ENCODE measurements at places on chromosomes 12 and 14.

- no peak for DNase-seq
Observed at GRCh38 chr14:59267046-59267445, 78.6 kb downstream of the DAAM1 start.

GRCh38 chr12:69595689-69596088 lies 10.4 kb downstream of the CCT2 start:
- DNase-seq: no peak

- DNase-seq: no peak
Observed at GRCh38 chr14:96309896-96310330, 53.2 kb downstream of the ATG2B start.

- no peak for DNase-seq
Observed at GRCh38 chr14:40911141-40911540, 695.5 kb upstream of the LRFN5 start.

DNA sequence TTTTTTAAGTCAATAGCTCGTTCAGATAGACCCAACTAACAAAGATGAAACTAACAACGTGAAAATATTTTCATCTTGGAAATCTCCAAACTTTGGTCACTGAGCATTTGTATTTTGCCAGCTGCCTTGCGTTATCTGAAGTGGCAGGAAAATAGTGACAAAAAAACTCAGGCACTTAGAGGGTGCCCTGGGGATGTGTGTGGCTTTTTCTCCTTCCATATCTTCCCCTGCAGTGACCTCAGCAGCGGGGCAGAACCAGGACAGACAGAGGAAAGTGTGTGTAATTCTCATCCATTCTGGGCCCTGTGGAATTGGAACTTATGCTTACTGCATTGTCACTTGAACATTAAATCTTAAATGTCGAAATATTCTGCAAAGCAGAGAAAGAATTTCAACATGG lies 152.0 kb downstream of the BCAT1 start:
- DNase-seq: no peak

GRCh38 chr14:81555051-81555450 lies 21.4 kb upstream of the SEL1L start:
- DNase-seq: no peak

DNA sequence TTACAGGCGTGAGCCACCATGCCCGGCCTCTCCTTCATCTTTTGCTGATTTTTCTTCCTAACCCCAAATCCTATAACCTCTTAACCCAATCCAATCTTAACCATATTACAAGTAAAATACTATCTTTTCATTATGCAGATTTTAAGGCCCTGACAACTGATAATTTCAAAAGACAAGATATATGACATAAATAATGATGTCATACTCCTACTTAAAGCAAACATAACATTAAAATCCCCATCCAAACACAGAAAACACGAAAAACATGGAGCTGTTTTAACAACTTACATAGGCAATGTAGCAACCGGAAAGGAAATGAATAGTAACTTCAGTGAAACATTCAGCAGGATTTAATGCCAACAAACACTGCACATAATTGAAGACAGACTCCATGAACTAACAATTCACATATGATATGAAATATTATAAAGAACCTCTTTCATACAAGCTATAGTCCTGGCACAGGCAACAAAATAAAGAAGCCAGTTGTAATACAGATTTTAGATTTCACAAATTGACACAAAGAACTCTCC lies 21.5 kb downstream of the USP44 start:
- no peak for DNase-seq

GRCh38 chr12:45907955-45908354 lies 82.4 kb downstream of the SCAF11 start:
- DNase-seq: no peak

DNA sequence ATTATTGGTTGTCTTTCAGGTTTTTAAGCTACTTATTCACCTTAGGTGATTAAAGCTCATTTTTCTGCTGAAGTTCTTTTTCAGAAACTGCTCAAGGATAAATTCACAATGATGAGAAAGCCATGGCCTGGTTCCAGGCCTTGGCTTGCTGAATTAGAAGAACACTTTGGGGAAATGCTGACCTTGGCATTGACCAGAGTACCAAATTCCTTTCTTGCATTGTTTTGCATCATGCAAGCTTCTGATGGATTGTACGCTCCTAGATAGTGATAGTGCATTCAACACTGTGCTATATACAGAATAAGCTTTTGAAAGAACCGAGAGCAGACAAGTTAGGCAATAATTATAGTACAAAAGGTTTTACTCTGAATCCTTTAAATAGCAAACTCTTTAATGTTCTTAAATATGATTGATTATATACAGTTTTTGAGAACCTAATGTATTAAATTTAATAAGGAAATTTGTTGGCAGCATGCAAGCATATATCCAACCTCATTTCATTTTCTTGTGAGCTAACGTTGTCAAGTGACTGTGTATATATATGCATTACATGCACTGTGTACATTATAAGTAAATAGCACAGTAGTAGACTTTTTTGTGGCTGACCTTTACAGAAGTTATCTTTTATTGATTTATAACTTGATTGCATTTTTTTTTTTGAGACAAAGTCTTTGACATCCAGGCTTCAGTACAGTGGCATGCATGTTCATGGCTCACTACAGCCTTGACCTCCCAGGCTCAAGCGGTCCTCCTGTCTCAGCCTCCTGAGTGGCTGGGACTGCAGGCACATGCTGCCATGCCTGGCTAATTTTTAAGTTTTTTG lies 99.2 kb downstream of the DIP2B start:
- no peak for DNase-seq

DNA sequence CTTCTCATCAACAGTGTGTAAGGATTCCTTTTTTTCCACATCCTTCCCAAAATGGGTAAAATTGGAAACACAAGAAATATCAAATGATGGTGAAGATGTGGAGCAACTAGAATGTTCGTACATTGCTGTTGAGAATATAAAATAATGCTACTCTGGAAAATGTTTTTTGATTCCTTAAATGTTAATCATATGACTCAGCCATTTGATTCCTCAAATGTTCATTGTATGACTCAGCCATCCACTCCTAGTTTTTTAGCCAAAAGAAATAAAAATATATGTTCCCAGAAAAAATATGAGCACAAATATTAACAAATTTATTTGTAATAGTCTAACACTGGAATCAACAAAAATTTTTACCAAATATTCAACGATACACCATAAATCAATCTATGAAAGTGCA lies 1108.6 kb downstream of the LRFN5 start:
- peak; percentile 69 for DNase-seq

- DNase-seq: peak; percentile 99
Observed at GRCh38 chr12:25929142-25929541, 29.3 kb upstream of the RASSF8 start.

GRCh38 chr14:53613404-53614253 lies 343.0 kb downstream of the BMP4 start:
- peak; percentile 92 for DNase-seq

GRCh38 chr14:76121089-76121748 lies 30.5 kb upstream of the GPATCH2L start:
- DNase-seq: no peak

- peak; percentile 66 for DNase-seq
Observed at GRCh38 chr12:104863296-104863948, 94.7 kb downstream of the SLC41A2 start.

- no peak for DNase-seq
Observed at GRCh38 chr12:85367936-85368335, 87.9 kb downstream of the ALX1 start.

- DNase-seq: no peak
Observed at GRCh38 chr12:28066879-28067278, 94.3 kb upstream of the PTHLH start.

DNA sequence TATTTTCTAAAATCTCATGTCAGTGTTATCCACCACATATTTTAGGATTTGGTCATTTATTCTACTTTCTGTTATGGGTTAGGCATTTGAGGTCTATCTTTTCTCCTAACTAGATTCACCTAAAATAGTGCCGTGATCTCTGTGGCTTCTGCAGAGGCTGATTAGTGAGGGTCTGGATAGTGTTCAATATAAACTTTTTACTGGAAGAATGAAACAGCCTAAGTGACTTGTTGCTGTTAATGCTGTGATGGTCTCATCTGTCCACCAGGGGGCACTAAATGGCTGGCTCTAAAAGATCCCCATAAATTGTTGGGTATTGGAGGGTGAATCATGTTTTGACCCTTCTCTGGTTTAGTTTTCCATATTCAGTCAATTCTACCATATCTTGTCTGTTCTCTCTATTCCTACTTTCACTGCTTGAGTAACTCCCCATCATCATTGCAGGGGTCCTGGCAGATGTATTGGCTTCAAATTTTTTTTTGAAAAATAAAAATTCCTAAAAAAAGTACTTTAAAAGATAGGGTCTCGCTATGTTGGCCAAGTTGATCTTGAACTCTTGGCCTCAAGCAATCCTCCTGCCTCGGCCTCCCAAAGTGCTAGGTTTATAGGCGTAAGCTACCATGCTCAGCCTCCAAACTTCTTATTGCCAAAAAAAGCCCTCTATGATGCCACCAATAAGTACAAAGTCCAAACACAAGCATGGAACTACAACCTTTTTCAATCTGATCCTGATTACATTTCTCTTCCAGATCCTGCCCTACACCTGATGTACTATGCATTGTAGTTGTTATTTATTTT lies 6.9 kb downstream of the PABPN1 start:
- peak; percentile 79 for DNase-seq

DNA sequence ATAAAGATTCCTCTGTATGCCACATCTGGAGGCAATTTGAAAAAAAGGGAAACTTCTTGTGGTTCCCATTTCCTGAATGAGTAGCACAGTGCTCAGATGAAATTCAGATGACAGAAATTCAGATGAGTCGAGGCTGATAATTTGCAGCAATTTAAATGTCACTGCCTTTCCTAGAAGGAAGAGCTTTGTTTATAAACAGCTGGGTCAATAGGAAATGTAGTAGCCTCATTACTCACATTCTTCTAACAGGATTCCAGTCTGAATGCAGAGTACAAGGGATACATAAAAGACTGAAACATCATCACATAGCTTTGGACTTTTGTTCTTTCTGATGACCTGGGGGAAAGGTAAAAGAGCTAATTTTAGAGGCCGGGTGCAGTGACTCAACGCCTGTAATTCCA lies 11.3 kb upstream of the DACT1 start:
- peak; percentile 43 for DNase-seq

- DNase-seq: no peak
Observed at GRCh38 chr12:113997365-113997764, 31.2 kb upstream of the RBM19 start.

DNA sequence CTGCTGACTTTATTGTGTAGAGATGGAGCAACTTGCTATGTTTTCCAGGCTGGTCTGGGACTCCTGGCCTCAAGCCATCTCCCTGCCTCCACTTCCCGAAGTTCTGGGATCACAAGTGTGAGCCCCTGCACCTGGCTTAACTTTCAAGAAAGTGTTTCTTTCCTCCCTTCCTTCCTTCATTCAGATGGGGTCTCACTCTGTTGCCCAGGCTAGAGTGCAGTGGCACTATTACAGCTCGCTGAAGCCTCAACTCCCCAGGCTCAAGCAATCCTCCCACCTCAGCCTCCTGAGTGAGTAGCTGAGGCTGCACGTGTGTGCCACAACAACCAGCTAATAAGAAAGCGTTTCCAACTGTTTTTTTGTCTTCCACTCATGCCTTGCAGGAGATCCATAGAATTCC lies 185.6 kb upstream of the AMIGO2 start:
- DNase-seq: no peak

GRCh38 chr14:100092832-100093231 lies 27.6 kb downstream of the EVL start:
- peak; percentile 62 for DNase-seq

DNA sequence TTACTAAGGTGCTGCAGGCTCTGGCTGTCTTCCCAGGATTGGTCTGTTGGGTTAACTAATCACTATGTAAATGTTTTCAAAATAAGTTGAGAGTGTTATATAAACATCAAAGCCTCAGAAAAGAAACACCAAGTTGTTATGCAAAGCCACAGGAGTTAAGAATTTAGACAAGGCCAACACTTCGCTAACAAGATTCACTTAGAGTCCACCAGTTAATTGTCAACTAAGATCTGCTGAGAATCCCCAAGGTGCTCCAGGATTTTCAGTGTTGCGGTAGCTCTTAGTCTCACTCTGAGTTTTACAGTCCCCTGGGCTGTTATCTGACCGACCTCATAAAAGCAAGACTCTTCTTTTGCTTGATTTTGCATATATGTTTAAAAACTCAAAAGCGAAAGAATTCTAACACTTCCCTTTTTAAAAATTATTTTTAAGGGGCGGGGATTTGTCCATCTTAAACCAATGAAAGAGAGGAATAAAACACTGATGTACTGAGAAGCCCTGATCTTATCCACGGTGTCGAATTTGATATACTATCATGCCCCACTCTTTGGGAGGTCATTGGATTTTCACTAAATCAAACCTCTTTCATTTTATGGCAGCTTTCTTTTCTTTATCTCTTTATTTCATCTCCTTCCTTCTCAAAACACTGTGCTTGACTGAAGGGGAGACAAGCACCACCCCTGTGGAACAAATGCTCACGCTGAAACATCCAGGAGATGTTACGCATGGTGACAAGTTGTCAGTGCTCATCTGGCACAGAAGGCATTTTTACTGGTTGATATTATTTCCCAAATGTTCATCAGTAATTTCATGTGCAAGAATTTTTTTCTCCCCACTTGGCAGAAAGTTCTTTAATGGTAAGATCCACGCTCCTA lies 7.0 kb downstream of the NIN start:
- DNase-seq: no peak

DNA sequence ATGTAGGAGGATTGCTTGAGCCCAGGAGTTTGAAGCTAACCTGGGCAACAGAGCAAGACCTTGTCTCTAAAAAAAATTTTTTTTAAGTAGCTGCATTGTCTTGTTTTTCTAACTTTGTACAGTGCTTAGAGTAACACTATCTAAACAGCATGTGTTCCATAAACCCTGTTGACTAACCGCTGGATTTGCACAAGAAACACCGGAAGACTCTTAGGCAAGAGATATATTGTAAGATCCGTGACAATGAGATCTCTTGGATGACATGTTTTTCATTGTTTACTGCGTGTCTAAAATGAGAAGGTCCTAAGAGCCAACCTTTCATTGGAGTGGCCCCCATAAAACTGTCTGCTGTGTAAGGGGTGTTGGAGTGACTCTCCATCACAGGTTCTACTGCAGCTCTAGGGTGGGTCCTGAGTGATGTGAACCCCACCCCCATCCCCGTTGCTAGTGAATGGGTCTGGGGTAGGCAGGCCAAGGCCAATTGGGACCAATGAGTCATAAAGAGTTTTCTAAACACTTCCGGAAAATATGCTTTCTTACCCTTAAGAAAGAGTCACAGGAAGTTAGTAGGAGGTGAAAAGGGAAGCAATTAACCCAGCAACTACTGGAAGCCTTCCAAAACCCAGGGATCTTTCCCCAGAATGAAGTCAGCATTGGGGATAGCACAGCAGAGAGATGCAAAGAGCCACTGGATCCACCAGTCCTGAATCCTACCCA lies 24.3 kb upstream of the PCNX1 start:
- DNase-seq: peak; percentile 58

DNA sequence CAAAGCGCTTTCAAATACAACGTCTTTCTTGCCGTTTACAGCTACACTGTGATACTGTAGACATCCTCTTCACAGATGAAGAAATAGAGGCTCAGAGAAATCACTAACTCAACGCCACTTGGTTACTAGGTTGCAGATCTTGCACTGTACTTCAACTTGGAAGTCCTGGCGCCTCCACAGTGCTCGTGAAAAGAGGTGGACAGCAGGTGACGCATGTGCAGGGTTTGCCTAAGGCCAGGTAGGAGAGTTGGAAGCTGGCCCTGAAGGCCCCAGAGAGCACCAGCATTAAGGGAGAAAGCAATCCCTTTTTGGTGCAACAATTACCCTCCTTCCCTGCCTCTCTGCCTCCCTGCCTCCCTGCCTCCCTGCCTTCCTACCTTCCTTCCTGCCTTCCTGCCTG lies 22.8 kb upstream of the TSPAN9 start:
- no peak for DNase-seq

- no peak for DNase-seq
Observed at GRCh38 chr14:81423504-81423903, 23.4 kb upstream of the STON2 start.

- DNase-seq: no peak
Observed at GRCh38 chr12:57612711-57613426, 1.6 kb downstream of the ARHGEF25 start.

Measured in PC-3 (cell line).